SK-N-SH treated with all-trans-retinoic acid at 6 μM for 48 hours (cell line): ENCODE measurements at places on chromosomes 11 and 22.

GRCh38 chr11:7654195-7654705 lies 19.1 kb downstream of the CYB5R2 start:
- ATAC-seq: no peak; the same call in 2 of the 3 replicates

DNA sequence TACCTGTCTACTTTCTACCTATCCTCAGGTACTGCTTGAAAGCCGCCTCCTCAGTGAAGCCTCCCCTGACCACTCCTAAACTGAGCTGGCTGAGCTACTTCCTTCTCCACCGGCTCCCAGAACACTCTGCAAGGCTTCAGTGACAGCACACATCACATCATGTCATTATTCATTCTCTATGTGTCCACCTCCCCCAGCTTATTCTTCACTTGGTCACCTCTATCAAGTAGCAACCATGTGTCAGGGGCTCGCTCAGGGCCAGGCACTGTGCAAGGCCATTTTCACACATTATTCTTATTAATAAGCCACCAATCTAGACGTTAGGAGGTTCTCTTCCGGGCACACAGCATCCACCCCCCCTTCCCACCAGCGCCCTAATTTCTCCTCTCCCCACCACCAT lies 3.7 kb upstream of the ELFN2 start:
- no peak for ATAC-seq

DNA sequence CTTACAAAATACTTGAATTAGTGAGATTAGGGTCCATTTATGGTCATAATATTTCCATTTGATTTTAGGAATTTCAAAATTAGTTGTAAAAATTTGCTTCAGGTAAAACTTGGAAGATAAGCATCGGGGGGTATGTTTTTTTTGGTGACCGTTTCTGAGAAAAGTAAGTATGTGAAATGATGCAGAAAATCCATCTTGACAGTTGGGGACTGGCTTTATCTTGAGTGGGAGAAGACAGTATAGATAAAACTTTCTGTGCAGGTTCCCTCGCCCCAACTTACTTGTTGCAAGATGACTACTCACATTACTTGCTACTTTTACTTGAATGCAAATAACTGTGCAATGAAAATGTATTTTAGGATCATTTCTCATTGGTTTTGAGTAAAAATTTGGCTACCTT lies 49.5 kb downstream of the DNAJC24 start:
- ATAC-seq: no peak

GRCh38 chr11:105398636-105399035 lies 211.2 kb upstream of the GRIA4 start:
- ATAC-seq: no peak

DNA sequence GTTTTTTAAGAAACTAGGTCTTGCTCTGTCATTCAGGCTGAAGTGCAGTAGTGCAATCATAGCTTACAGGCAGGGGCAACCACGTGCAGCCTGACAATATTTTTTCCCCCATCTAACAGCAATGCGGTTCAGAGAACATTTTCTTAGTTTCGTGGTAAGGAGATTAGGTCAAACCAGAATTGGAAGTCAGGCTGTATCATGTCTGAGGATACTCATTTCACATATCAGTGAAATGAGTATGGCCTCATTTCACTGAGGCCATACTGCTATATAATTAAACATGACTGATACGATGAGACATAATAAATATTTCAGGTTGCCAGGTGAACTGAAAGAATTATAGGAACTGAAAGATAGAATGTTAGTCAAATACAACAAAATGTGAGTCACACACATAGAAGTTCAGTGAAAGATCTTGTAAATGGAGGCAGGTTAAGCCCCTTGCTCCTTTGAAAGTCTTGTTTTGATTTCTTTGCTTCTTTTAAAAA lies 32.5 kb upstream of the IZUMO1R start:
- no peak for ATAC-seq

DNA sequence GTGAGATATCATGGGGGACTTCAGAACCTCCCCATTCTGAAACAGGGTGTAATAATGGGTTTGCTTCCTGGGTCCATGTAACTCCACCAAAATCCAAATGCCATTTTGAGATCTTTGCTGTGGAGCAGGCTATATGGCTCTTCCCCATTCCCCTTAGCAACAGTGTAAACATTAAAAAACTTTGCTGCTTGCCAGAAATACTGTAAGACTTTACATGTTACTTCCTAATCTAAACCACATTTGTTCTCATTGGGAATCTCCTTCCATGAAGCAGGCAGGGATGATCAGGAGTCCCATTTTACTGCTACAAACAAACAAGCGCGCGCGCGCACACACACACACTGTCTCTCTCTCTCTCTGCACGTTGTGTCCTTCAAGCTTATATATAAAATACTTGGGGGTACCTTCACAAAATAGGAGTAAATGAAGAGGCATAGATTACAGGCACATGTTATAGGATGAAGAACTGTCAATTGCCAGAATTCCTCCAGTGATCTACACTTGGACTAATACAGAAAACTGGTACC lies 86.5 kb downstream of the ANO3 start:
- no peak for ATAC-seq

GRCh38 chr11:130420478-130421198 lies 7.8 kb downstream of the ADAMTS8 start:
- ATAC-seq: no peak; the same call in 2 of the 3 replicates

- ATAC-seq: peak; percentile 85
Measured at GRCh38 chr22:38240734-38241252, 32.0 kb downstream of the TMEM184B start.

- ATAC-seq: no peak
Measured at GRCh38 chr11:11370962-11371303, 17.9 kb upstream of the CSNK2A3 start.

- no peak for ATAC-seq
Measured at GRCh38 chr22:49327411-49328117, 500.1 kb downstream of the BRD1 start.

DNA sequence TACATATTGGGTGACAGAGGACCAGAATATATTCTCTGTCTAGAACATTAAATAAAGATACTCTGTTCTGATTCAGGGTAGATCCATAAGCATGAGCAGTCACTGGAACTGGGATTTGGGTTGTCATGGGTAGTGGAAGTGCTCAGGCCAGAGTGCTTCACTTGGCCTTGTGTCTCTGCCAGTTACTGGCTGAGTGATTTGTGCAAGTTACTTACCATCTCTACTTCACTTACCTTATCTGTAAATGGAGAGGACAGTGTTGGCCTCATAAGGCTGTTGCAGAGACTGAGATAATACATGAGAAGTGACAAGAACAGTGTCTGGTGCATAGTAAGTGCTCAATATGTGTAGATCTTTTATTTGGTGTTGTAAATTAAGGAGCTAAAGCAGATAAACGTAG lies 17.6 kb downstream of the ATXN10 start:
- peak; percentile 14; the same call in 2 of the 3 replicates for ATAC-seq

DNA sequence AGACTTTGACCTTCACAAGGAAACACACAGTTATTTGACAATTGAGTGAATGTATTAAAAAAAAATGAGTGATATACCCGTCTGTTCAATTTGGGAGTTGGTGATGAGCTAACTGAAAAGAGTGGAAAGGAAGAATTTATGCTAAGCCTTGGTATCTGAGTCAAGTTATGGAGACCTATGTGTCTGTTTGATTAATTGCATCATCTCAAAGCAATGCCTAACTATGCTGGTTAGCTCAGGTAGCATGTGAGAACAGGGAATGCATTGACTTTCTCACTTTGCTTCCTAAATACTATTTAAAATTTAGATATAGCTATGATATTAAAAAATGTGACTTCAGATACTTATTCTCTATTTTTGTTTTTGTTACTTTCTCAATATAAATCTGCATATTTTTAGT lies 110.5 kb downstream of the DDX10 start:
- ATAC-seq: no peak

GRCh38 chr22:32752326-32752725 lies 49.2 kb upstream of the TIMP3 start:
- ATAC-seq: no peak

- ATAC-seq: no peak
Measured at GRCh38 chr11:73167363-73167954, 25.3 kb upstream of the FCHSD2 start.

GRCh38 chr11:73203790-73204189 lies 14.3 kb upstream of the P2RY2 start:
- ATAC-seq: no peak

- ATAC-seq: no peak
Measured at GRCh38 chr11:70067591-70068341, 10.4 kb upstream of the ANO1 start.

DNA sequence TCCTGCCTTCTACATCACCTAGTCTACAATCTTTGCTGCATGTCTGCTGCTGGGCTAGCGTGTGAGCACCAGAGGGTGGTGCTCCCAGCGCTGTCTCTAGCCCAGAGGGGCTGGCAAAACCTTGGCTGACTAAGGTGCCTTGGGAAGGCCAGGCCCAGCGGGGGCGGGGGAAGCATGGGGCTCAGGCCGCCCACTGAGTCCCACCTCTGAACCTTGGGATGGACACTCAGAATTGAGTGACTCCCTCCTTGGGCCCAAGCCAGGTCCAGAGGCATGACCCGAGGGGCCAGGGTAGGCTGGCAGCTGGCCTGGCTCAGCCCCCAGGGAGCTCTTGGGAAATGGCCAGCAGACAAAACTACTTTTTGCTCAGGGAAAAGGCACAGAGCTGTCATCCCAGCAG lies 7.6 kb upstream of the GAL3ST1 start:
- no peak for ATAC-seq

- ATAC-seq: peak; percentile 45; the same call in 2 of the 3 replicates
Measured at GRCh38 chr11:96272529-96273222, 70.3 kb downstream of the MAML2 start.

DNA sequence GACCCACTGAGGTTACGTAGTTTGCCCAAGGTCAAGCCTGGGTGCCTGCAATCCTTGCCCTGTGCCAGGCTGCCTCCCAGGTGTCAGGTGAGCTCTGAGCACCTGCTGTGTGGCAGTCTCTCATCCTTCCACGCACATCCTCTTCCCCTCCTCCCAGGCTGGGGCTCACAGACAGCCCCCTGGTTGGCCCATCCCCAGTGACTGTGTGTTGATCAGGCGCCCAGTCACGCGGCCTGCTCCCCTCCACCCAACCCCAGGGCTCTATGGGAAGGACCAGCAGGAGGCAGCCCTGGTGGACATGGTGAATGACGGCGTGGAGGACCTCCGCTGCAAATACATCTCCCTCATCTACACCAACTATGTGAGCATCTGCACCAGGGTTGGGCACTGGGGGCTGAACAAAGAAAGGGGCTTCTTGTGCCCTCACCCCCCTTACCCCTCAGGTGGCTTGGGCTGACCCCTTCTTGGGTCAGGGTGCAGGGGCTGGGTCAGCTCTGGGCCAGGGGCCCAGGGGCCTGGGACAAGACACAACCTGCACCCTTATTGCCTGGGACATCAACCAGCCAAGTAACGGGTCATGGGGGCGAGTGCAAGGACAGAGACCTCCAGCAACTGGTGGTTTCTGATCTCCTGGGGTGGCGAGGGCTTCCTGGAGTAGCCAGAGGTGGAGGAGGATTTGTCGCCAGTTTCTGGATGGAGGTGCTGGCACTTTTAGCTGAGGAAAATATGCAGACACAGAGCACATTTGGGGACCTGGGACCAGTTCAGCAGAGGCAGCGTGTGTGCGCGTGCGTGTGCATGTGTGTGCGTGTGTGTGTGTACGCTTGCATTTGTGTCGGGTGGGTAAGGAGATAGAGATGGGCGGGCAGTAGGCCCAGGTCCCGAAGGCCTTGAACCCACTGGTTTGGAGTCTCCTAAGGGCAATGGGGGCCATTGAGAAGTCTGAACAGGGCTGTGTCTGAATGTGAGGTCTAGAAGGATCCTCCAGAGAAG lies 1.6 kb downstream of the GSTP1 start:
- ATAC-seq: no peak

DNA sequence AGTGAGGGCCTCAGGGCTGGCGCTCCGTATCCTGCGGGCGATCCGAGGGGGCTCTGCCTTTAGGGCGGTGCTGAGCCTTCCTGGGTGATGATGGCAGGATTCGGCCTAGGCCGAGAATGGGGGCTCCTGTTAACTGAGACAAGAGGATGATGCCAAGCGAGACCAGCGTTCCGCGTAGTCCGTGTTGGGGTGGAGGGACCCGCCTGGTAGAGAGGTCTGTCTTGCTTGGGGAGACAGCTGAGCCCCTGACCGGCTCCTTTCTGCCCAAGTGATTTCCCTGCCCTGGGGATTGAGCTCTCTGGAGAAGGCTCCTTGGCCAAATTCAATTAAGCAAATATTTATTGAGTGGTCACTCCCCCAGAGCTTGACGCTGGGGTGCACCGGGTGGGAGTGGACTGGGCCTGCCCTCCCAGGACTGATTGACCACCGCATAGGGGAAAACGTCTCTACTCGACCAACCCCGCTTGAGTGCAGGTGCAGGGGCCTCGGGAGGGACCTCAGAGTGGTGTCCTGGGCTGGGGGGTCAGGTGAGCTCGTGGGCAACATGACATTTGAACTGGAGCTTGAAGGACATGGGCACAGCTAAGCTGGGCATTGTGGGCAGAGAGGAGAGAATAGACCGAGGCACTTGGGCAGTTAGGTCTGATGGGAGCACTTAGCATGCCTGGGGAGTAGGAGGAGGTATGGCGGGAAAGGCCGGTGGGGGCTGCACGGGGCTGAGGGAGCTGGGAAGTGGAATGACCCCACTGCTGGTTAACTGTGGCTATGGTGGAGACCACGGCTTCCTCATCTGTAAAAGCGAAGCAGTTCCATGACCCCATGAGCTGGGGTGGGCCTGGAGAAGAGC lies 1.1 kb downstream of the GNAZ start:
- no peak for ATAC-seq

- no peak for ATAC-seq
Measured at GRCh38 chr11:88131764-88132470, 43.3 kb downstream of the RAB38 start.

DNA sequence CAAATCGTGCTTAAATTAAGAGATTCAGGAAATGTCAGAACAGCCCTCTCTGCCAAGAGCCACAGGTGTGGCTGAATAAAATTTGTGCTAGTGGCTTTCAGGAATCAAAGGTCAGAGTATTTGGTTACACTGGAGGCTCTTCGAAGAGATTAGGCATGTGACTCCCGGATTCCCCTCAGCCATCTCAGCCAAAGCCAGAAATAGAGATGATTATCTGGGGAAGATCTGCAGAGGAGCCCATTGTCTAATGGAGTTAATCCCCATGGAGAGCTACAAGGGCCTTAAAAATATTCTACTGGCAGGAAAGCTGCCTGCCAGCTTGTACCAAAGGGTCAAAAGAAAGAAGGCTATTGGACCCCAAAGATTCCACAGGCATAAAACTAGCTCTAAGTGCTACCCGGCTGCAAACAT lies 1259.5 kb downstream of the TBC1D22A start:
- ATAC-seq: no peak

DNA sequence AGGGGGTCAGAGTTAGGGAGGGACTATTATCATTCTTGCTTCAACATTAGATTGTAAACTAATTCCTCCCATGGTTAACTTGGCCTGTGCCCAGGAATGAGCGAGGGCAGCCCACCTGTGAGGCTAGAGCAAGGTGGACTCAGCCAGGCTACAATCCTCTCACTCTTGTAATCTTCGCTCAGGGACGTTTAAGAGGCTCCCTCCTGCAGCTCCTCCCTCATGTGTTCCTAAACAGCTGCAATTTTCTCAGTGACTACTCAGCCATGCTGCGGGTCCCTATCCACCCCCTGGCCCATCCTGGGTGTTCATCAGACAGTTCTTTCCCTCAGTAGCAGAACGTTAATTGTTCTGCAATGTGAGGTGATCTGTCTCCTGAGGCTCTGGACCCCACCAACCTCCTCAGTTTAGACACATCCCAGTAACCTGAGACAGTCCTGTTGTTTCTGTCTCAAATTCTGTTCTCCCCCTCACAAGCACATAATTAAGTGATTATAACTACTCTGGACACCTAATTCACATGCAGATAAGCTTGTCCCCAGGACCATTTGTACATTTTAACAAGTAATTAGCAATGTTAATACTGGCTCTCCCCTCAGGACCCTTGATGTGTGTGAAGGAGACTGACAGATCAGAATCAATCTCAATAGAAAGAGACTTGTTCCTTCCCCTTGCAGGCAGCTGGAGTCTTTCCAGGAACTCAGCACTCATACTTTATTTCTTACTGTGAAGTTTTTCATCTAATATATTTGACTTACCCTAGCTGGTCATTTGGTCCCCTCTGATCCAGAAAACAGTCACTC lies 337.2 kb upstream of the B3GAT1 start:
- no peak for ATAC-seq
